ENCODE measurements at places on chromosomes 3 and 15. TPM values are rescaled to one million over a fixed set of nuclear protein-coding genes. Genes with fewer than 3 reads are reported as not detected.

DNA sequence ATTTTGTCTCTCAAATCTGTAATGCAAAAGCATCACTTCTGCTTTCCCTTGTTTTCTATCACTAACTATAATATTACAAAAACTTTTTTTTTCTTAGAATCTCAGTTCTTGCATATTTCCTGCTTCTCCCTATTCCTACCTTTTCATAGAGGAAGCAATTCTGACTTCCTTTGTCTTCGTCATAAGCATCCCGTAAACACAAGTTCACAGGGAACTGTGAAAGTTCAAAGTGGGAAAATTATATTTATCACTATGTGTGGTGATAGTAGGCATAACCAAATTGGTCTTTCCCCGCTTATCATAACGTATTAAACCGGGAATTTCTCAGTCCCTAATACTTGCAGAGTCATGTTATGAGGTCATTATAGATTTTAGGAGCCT, 22.3 kb downstream of the CD200 start:
- H3K27me3 ChIP-seq = no peaks in the 10 kb centered on the region
- H3K27ac ChIP-seq = no peak overlapping the region
- no peak for DNase-seq
- H3K4me1 ChIP-seq = no peaks in the 10 kb centered on the region

DNA sequence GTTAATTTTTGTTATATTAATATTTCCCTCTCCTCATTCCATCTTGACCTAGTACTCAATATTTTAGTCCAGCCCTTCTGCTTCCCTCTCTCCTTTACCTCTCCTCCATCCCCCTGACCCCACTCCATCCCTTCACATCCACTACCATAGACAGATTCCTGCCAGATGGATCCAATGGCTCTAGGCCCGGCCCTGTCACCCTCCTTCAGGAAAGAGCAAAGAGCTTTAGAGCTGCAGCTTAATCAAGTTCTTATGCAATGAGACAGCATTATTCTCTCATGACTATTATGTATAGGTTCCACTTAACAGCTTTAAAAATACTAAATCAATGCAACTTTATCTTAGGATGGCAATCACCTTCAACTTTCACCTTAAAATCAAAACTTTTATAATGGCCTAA, 200.7 kb upstream of the TTC14 start:
- H3K27ac ChIP-seq = no peak overlapping the region
- no peaks in the 10 kb centered on the region for H3K36me3 ChIP-seq
- no peak for DNase-seq
- H3K4me3 ChIP-seq = no peak overlapping the region

- no peak for DNase-seq
- no peak overlapping the region for H3K4me3 ChIP-seq
- H3K27ac ChIP-seq = no peak overlapping the region
- H3K27me3 ChIP-seq = no peaks in the 10 kb centered on the region
Measured at GRCh38 chr3:110180733-110181132, 843.4 kb upstream of the DPPA4 start.

DNA sequence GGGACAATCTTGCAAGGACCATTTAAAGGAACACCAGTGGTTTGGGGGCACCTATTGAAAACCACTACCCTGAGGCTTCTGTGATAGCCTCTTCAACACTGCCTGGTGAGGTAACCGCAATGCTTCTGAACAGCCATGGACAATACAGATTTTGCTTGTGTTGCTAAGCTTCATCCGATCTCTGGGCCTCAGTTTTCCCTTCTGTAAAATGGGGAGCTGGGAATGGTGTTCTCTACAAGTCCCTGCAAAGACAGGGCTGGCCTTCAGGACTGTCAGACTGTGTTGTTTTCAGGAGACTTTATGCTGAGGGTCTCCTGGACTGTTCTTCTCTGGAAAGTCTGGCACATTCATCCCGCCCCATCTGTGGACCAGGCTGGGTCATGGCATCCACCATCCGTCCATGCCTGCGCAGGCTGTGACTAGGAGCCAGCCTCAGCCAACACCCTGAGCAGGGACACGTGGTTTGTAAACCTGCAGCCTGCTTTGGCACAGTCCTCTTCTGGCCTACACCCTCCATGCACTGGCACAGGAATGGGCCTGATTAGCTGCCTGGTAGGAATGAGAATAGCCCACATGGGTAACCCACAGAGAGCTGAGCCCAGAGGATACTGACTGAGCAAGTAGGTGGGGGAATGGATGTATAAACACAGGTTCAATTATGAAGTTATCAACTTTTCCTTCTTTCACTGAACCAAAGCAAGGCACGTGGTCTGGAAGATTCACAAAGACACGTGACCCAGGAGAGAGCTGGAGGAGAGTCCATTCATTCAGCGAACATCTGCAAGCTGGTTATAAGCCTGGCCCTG, 55.3 kb downstream of the ROPN1B start:
- H3K27me3 ChIP-seq = no peaks in the 10 kb centered on the region
- H3K4me1 ChIP-seq = no peaks in the 10 kb centered on the region
- no peaks in the 10 kb centered on the region for H3K36me3 ChIP-seq
- DNase-seq = no peak
- H3K4me3 ChIP-seq = no peak overlapping the region
- no peak overlapping the region for H3K27ac ChIP-seq

- no peaks in the 10 kb centered on the region for H3K36me3 ChIP-seq
- no peak overlapping the region for H3K4me3 ChIP-seq
- peaks cover 50% of the 10 kb centered on the region for H3K4me1 ChIP-seq
- H3K27me3 ChIP-seq = no peaks in the 10 kb centered on the region
Measured at GRCh38 chr15:36428102-36428845, 151.2 kb upstream of the CDIN1 start.

DNA sequence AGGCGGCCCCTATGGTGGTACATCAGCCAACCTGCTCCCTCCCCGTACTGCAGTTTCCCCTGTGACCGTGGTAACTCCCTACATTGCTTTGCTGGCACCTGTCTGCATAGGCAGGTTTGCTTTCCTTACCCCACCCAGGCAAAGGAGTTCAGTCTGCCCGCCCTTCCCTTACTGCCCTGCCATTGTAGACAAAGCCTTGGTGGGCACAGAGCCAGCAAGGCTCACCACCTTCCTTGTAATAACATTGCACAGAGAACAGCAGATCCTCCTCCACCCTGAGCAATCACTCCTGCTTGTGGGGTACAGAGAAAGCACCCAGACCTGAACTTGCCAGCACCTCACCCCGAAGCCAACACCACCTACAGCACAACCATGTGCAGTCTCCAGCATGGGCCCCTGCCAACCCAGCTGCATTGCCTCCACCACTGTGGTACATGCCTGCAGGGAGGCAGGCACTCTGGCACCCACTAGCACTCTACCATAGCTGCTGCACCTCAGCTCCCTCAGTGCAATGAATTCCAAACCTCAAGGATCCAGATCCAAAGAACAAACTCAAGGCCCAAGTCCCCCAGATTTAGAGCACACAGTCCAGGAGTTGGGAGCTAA, 192.7 kb upstream of the KCNMB2 start:
- H3K36me3 ChIP-seq = no peaks in the 10 kb centered on the region
- H3K4me1 ChIP-seq = peaks cover 10% of the 10 kb centered on the region
- H3K4me3 ChIP-seq = no peak overlapping the region

DNA sequence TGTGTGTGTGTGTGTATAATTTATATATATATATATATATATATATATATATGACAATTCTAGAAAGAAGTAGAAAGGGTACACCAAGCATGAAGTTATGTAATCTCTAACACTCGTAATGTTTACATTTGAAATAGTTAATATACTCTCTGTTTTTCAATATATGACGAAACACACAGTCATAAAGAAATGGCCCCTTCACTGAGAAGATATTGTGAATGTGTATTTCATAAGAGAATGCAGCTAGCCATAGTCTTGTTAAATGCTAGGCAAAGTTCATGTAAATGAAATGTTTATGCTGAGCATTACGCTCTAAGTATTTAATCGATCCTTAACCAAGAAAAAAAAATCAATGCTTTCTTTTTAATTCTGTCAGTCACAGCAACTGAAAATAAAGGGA, 154.7 kb upstream of the TSPAN3 start:
- no peak overlapping the region for H3K27ac ChIP-seq
- no peaks in the 10 kb centered on the region for H3K36me3 ChIP-seq
- H3K4me3 ChIP-seq = no peak overlapping the region
- no peak for DNase-seq

ZNF197 gene
- 17.7 TPM for total RNA-seq

AMOTL2 gene
- 300 TPM for total RNA-seq

- no peaks in the 10 kb centered on the region for H3K27me3 ChIP-seq
- DNase-seq = no peak
- H3K36me3 ChIP-seq = no peaks in the 10 kb centered on the region
- H3K4me3 ChIP-seq = no peak overlapping the region
Measured at GRCh38 chr3:42144209-42144608, 53.1 kb downstream of the TRAK1 start.

SLC2A2 gene
- not detected for total RNA-seq

Measured in osteoblast (primary cell).